ENCODE measurements at places on chromosomes 2 and 18.

- no peak for DNase-seq
These were observed 360.6 kb upstream of the HNRNPA3 start for GRCh38 chr2:176851889-176852483.

GRCh38 chr2:127576433-127577207, 41.1 kb downstream of the MYO7B start:
- no peak for DNase-seq

- no peak for DNase-seq
These were observed 48.2 kb downstream of the MAPRE2 start for GRCh38 chr18:35089382-35089781.

- DNase-seq, result no peak
These were observed 11.2 kb downstream of the SP110 start for GRCh38 chr2:230208576-230208975.

DNA sequence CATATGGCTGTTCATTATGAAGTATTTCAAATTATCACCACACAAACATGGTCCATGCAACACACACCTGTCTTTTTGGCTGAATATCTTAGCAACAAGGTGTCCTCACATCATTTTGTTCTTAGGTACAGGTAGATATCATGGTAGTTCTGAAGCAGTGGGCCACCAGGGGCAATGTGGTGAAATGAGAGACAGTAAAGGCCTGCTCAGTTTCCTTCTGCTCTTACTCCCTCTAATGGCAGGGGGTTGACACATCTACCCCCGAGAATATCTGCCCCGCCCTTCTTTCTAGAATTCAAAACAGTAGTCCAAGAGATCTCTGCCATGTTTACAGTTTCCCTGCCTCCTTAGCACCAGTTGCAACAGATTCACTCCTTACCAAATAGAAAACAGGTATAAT, 147.0 kb upstream of the KLHL14 start:
- no peak for DNase-seq

DNA sequence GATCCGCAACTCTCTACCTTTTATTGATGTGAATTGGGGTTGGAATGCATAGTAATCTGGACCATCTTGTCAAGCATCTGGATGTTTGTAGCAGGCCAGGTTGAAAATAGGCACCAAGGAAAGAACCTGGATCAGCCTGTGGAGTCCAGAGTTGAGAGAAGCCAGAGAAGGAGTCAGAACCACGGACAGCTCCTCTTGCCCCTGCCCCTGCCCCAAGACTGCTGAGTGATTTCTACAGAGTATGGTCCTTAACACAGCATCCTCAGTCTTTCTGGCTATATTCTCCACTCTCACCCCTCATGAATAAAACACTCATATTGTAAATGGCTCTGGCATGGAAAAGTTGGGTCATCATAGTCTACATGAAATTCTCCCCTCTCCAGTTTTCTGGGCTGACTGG, 154.6 kb downstream of the LOXHD1 start:
- DNase-seq, result no peak

DNA sequence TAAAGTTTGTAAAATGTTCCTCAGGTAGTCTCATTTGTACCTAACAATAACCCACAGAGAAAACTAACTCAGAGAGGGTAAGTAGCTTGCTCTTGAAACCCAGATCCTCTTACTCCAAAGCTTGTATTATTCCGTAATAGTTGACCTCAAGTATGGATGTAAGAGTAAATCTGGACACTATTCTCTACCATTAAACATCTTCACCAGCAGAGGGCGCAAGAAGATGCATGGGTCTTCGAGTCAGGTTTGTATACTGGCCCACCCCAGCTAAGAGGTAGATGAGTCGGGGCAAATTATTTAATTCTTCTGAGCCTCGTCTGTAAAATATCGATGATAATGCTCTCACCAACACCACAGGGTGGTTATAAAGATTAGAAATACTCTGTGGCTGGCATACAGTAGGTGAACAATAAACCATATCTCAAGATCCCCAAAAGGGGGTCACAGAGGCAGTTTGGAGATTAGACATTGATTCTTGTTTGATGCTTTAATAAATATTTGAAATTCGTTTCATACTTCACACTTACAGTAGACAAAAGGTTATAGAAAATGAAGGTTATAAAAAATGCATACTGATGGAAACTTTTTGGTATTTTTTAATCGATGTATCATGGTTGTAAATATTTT, 3.5 kb upstream of the CABLES1 start:
- DNase-seq, result no peak

DNA sequence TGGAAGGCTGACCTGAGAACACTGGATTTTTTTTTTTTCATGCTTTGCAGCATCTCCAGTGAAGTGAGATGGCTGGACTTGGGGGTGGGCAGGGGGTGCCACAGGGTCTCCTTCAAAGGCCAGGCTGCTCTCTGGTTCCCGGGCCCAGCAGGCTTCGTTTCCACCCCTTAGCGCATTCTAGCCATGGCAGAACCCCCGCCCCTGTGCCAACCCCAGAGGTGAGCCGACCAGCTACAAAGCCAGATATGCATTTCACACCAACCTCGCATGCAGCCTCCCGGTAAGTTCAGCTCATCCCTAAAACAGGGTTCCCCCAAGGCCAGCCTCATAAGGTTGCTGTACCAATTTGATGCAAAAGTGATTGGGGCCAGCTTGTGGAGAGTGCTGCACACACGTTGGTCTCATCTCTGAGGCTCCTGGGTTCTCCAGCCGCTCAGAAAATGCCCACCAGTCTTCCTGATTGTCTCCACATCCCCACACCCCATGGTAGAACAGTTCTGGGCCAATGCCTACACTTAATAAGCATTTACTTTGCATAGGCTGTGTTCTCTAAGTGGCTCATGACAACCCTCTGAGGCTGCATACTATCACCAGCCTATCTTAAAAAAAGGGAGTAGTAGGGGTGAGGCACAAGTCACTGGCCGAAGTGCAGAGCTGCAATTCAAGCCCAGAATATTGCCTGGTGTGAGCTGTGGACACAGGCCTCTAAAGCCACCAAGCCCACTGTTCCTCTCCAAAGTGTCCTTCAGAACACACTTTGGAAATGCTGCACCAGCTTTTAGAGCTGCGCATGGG, 23.3 kb downstream of the SMAD7 start:
- no peak for DNase-seq

DNA sequence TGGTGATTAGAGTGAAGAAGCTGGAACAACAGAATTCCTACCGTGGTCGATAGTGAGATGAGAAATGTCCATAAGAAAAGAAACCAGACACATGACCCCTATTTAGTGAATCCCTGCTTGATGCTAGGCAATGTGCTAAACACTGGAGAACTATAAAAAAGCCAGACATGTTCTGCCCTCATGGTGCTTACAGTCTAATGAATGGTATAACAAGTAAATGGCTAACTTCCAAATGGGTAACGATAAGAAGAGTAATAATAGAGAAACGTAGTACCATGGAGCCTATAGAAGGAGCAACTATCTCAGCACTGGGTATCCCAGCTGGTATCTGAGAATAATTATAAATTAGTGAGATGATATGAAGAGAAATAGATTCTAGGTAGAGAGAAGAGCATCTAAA, 5.0 kb downstream of the DSG2 start:
- DNase-seq, result no peak

DNA sequence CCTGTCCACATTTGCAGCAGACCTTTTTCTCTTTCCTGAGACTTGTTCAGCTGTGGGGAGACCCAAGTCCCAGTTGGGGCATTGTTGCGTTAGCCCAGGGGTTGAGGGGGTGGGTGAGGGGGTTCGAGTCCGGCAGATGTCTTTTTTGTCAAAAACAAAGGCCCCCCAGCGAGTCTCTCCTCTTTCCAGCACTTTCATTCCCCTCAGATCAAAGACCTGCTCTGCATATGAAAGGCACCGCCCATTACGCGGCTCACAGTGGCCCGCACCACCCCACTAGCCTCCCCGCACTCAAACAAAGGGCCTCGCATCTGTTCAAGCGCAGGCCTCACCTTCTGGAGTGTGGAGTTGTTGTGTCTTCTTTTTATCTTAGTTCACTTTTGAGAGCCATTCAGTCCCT, 25.2 kb downstream of the TRABD2A start:
- DNase-seq, result no peak

- no peak for DNase-seq
These were observed 272.3 kb upstream of the ZNF804A start for GRCh38 chr2:184326066-184326465.
